ENCODE measurements at places on chromosomes 6 and 20.

DNA sequence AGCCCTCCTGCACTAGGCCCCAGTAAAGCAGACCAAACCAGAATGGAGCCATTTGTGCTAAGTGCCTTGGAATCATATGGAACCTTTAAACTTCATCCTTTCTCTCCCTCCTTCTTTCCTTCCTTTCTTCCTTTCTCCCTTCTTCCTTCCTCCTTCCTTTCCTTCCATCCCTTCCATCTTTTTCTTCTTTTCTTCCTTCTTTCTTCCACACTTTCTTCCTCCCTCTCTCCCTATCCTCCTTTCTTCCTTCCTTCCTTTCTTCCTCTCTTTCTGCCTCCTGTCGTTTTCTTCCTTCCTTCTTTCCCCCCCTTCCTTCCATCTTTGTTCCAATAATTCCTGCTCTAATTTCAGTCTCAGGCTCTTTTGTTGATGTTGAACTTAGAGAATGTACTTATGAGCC lies 11.2 kb upstream of the SFT2D1 start:
- no peak for DNase-seq

- no peak for DNase-seq
Measured at GRCh38 chr6:109255087-109255486, 127.2 kb downstream of the CD164 start.

GRCh38 chr6:35230950-35231349 lies 17.2 kb downstream of the SCUBE3 start:
- DNase-seq = no peak

- no peak for DNase-seq
Measured at GRCh38 chr6:24540197-24540596, 45.4 kb downstream of the ALDH5A1 start.

DNA sequence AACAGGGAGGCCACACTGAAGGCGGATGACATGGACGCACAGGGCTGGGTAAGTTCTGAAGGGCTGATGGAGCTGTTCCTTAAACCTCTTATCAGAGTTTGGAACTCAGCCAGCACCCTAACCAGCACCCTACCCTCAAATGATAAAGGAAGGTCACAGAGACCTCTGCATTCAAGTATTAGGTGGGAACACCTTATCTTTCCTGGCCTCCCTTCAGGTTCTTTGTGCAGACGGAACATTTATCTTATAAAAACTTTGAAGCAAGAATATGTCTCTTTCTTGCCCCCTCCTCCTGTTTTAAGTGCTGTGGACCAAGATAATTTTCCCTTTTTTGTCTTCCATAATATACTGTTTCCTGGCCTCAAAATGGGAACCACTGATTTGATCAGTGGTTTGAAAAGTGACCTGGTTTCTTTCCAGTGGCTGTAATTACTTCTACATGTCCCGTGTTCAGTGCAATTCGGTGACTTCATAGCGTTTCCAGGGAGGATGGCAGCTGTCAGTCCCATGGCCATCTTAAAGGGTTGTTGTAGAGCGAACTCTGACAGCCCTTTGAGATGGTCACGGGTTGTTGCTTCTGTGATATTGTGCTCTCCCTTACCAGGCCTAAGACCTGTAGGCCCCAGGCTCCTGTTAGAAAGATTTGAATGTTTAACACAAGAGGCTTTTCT lies 213.2 kb upstream of the MYLIP start:
- DNase-seq = no peak

DNA sequence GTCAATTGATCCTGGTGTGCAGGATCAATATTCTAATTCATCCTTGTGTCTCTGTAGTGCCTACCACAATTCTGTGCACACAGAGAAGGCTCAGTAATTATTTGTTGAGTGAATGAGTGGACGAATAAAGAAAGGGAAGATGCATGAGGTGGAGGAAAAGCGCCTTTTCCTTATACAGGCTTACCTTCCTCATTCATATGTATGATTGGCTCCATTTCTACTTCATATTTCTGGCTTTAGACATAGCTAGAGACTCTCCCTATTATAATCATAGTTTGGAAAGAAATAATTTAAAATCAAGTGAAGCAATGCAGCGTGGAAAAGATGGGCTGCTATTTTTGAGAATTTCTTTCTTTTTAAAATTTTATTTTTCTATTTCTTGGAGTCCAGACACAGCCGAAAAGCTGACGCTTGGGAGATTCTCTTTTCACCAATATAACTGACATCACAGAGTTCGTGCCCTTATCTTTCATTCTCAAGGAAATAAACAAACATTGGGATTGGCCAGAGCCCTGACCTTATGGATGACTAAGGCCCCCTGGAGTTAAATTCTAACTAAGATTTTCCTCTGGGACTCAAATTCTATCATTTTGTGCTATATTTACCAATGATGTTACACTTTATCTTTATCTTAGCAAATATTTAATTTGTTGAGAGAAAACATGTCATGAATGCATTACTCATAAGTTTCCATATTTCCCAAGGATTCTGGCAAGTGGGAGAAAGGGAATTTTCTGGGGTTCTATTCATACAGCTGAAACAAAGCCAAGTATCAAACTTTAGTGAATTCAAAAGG lies 48.1 kb downstream of the PRL start:
- DNase-seq = no peak

- no peak for DNase-seq
Measured at GRCh38 chr20:12535770-12536169, 473.0 kb upstream of the SPTLC3 start.

DNA sequence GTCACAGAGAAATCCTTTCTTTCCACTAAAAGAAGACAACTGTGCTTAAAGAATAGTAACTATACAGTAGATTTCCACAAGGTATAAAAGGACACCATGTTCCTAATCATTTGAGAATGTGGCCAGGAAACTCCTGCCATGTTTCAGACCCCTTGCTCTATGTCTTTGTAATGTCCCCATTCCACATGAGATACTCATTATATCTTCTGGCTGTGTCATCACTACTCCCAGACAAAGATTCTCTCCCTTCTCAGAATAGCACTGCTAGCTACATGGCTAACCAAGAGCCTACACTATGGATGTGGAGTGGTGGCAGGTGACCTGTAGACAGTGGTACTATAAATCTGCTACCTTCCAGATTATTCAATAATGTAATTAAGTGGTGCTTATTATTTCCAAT lies 218.1 kb upstream of the MCHR2 start:
- DNase-seq = no peak

DNA sequence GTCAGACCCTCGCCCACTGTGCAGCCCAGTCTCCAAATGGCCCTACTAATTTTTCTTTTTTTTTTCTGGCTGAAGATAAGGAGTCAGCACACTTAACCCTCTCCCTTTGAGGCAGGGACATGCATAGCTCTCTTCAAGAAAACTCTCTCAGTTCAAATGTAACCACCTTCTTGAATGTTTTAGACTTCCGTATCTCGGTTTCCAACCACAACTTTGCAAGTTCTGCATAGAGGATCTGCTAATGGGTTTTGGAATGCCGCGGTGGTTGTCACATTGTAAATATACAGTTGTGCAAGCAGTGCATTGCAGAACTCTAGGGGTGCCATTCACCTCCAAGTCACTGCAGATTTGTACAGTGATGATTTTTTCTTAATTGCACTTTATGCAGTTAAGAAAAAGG lies 59.4 kb upstream of the SLC35B3 start:
- no peak for DNase-seq

GRCh38 chr20:1301031-1301529 lies 27.9 kb downstream of the SDCBP2 start:
- DNase-seq = no peak

DNA sequence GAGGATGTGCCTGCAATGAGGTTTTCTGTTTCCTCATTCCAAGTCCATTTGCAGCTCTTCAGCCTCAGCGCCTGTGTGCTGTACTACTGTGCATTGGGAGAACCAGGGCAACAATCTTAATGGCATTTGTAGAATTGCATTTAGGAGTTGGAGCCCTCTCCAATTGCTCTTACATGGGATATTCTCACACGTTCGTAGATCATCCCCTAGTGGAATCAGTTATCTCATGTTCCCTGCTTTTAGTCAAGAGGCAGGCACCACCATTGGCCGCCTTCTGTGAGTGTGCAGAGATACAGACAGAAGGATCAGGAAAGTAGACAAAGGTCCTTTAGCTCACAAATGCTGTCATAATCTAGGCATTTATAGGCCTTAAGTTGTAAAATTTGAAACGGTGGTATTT lies 84.2 kb upstream of the RGS17 start:
- no peak for DNase-seq

GRCh38 chr20:21693322-21693721 lies 12.1 kb upstream of the PAX1 start:
- no peak for DNase-seq

DNA sequence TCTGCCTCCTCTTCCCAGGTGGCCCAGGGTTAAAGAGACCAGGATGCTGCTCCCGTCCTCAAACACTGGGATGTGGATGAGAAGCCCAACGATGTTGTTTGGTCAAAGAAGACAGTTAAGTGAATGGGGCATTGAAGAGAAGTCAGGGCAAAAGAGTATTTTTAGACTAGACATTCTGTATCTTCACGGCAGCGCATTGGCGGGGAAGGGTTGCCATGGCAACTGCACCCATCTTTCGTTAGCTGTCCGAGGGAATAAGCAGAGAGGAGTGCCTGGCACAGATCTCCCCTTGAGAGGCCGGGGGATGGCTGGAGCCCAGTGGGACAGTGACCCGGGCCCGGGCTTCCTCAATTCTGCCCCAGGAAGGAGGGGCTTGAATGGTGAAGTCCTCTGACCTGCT lies 56.4 kb upstream of the GPR31 start:
- DNase-seq = no peak

DNA sequence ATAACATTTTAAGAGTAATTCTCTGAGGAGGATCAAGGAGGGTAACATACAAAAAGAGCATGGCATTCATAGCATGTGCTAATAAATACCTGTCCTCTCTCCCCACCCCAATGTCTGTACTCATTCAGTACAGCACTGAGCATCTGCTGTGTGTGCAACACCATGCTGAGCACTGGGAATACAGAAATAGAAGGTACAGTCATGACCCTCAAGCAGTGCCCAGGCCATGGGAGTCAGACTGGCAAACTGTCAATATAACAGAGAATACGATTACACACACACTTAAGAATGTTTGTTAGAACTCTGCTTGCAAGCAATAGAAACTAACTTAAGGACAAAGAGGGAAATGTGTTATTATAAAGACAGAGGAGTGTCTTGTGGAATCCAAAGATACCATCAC lies 24.7 kb upstream of the ZFAND3 start:
- no peak for DNase-seq

DNA sequence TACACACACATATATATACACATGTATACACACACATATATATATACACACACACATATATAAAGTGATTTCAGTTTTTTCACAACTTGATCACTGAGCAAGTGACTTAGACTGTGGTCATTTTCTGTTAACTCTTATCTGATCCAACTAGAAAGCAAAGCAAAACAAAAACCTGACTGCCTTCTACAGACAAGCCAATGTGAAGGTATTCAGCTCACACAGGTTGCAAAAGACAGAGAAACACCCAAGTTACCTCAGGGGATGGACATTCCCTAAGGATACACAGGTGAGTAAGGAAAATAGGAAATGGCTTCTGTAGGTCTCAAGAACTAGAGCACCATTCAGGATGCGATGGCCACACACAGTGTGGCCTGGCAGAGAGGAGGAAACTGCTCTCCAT lies 58.4 kb upstream of the IER3 start:
- no peak for DNase-seq

- DNase-seq = no peak
Measured at GRCh38 chr6:154891901-154892300, 103.2 kb upstream of the TIAM2 start.

DNA sequence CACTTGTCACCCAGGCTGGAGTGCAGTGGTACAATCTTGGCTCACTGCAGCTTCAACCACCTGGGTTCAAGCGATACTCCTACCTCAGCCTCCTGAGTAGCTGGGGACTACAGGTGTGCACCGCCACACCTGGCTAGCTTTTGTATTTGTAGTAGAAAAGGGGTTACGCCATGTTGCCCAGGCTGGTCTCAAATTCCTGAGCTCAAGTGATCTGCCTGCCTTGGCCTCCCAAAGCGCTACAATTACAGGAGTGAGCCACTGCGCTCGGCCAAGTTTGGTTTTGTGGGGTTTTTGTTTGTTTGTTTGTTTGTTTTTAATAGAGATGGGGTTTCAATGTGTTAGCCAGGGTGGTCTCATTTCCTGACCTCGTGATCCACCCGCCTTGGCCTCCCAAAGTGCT lies 12.3 kb downstream of the LOC128125822 start:
- DNase-seq = no peak

GRCh38 chr20:32528171-32528891 lies 56.8 kb downstream of the NOL4L start:
- DNase-seq = no peak

- DNase-seq = no peak
Measured at GRCh38 chr6:25173951-25174474, 105.2 kb upstream of the CARMIL1 start.

GRCh38 chr6:10331334-10331968 lies 83.4 kb downstream of the TFAP2A start:
- no peak for DNase-seq

- no peak for DNase-seq
Measured at GRCh38 chr20:62176866-62177265, 6.0 kb upstream of the MTG2 start.

- no peak for DNase-seq
Measured at GRCh38 chr6:125962900-125963497, 6.4 kb downstream of the HINT3 start.

GRCh38 chr6:41576667-41577066 lies 30.5 kb downstream of the FOXP4 start:
- DNase-seq = no peak

DNA sequence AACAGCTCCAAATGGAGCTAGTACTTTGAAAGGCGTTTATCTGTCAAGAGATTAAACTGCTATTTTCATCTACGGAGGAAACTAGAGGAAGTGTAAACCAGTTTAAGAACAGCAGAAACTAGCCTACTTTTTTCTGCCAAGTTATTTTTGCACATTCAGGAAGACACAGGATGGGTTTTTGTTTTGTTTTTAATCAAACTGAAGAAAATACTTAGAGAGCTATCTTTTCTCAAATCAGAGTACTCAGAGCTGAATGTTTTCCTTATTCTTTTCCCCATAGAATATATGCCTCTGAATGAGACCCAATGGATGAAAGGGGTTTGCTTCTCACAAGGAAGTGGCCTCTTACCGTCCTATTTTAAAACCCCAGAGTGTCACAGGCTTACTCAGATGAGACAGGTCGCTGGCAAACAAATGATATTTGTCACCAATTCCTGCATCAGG lies 538.5 kb downstream of the CD83 start:
- no peak for DNase-seq

GRCh38 chr20:19079536-19080299 lies 132.7 kb upstream of the SLC24A3 start:
- DNase-seq = no peak

GRCh38 chr6:2197177-2197671 lies 48.2 kb downstream of the GMDS start:
- no peak for DNase-seq
